ENCODE measurements at places on chromosomes 3 and 15.

GRCh38 chr3:64895106-64895990, 207.5 kb upstream of the ADAMTS9 start:
- no peak for DNase-seq

DNA sequence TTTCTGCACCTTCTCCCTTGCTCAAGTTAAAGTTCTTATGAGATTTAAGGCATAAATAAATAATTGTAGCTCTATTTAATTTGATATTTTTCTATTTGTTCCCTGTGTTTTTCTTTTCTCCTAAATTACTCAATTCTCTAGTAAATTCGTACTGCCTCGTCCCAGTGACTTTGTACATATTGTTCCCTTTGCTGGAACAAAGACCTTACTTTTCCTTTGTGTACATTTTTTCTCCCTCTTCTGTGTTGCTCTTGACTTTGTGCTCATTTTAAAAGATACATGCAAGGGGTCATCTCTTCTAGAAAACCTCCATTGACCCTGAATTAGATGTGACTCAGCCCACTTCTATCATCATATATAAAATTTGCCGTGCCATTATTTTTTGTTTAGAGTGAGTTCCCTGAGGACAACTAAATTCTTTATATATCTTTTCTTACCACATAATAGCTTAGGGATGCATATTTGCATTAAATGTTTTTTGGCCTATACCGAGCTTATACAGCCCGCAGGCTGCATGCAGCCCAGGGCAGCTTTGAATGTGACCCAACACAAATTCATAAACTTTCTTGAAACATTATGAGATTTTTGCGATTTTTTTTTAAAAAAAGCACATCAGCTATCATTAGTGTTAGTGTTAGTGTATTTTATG, 29.6 kb downstream of the PPP4R2 start:
- no peak for DNase-seq

DNA sequence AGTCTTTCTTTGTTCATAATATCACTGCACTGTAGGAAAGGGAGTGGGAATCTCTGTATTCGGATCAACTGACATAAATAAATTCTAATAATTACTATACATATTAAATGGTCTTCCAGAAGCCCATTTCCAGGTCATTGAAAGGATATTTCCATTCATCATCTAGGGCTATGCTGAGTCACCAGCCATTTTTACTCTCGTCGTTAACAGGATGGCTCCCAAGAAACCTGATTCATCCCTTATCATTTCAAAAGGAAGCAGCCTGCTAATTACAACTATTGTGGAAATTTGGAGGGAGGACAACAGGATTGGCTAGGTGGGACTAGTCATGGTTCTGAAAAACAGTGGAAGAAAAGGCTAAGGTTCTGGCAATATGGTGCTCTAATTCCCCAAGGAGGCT, 13.6 kb downstream of the GMNC start:
- DNase-seq, result no peak

DNA sequence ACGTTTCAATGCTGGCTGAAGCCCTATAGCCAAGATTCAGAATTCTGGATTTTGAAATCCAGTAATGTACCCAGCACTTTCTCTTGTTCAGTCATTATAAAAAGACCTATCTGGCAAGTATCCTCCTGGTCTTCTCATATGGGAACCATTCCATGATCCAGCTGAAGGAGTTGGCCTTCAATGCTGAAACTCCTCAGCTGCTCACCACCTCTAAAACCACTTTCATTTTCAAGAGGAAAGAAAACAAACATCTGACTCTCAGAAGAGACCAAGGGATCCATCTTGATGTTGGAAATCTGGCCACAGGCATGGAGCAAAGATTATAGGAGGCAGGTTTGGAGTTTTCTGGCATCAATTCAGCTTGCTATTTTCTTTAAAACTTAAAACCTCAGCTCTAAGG, 235.4 kb downstream of the FMN1 start:
- DNase-seq, result no peak

GRCh38 chr15:63492541-63493077, 11.8 kb upstream of the USP3 start:
- no peak for DNase-seq

- DNase-seq, result peak; percentile 13
These were observed 262.5 kb downstream of the SCAPER start for GRCh38 chr15:76642671-76643070.

DNA sequence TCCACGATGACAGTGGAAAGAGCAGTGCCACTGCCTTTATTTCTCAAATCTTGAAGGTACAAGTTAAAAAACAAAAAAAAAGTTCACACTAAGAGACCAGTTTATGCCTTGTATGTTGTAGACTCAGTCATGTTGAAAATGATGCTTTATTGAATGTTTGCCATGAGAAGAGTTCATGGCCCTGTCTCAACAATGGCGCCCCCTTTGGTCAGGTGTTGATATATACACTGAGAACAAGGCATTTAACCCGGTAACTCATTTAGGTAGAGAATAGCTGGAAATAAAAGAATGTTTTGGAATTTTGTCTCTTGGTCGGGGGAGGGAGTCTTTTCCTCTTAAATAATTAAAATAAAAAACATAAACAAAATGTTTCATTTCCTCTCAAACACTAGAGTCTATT, 145.6 kb upstream of the SLC2A2 start:
- DNase-seq, result peak; percentile 20

GRCh38 chr3:184335661-184336546, 1.5 kb upstream of the FAM131A start:
- peak; percentile 88 for DNase-seq

- DNase-seq, result no peak
These were observed 72.7 kb downstream of the SCN5A start for GRCh38 chr3:38576526-38577370.

DNA sequence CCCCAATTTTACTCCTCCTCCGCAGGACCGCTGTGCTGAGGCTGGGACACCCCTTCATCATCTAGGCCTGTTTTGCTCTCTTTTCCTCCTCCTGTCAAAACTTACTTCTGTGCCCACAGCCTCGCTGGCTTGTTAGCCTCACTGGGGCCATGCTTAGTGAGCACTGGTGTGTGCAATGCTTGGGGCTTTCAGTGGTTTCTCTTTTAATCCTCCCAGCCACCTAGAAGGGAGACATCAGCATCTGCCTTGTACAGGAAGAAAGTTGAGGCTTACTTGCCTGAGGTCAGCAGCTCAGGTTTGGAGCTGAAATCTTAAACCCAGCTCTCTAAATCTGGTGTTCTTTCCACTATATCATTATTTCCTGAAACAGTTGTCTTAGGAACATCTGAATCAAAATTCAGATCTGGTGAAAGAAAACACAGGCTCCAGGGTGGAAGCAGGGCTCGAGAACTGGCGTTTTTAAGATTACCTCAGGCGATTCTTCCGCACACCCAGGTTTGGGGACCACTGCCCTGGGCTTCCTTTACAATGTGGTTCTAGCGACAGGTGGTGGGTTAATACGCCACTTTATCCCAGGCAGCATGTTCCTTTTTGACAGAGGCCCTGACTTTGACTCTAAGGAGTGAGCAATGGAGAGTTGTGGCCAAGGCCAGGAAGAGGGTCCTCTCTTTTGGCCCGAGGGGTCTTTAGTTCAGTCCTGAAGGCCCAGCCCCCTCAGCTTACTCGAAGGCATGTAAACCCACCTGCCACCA, 3.8 kb downstream of the THSD4 start:
- DNase-seq, result no peak
